ENCODE measurements at places on chromosomes 6 and 20.

- DNase-seq: no peak
These were observed 103.5 kb downstream of the DACT2 start for GRCh38 chr6:168216117-168216516.

- no peak for DNase-seq
These were observed 160.6 kb downstream of the GRM4 start for GRCh38 chr6:33985313-33985751.

DNA sequence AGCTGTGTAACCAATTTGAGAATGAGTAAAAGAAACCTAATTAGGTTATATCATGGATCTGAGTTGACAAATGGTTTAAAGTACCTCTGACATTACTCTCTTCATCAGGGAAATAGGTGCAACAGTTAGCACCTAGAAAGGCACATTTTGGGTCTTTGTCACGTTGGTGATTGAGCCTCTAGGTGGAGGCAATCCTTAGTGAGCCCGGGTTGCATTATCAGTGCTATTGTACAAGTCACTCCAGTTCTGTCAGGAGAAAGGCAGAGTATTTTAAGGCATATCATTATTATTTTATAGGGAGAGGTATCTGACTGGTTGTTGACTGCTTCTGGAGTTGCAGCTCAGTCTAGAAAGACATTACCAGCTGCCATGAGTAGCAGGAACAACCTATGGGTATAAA lies 54.9 kb downstream of the TRIM27 start:
- no peak for DNase-seq

GRCh38 chr6:128657181-128657580 lies 136.8 kb upstream of the PTPRK start:
- DNase-seq: peak; percentile 8

GRCh38 chr20:35472209-35472608 lies 16.8 kb downstream of the CEP250 start:
- no peak for DNase-seq

- DNase-seq: no peak
These were observed 21.3 kb downstream of the PRR18 start for GRCh38 chr6:166286839-166287271.

GRCh38 chr6:129567374-129567773 lies 142.6 kb downstream of the ARHGAP18 start:
- DNase-seq: peak; percentile 28

- DNase-seq: peak; percentile 26
These were observed 7.7 kb upstream of the C20orf203 start for GRCh38 chr20:32681175-32682084.

GRCh38 chr6:110828396-110828795 lies 13.1 kb upstream of the CDK19 start:
- no peak for DNase-seq

DNA sequence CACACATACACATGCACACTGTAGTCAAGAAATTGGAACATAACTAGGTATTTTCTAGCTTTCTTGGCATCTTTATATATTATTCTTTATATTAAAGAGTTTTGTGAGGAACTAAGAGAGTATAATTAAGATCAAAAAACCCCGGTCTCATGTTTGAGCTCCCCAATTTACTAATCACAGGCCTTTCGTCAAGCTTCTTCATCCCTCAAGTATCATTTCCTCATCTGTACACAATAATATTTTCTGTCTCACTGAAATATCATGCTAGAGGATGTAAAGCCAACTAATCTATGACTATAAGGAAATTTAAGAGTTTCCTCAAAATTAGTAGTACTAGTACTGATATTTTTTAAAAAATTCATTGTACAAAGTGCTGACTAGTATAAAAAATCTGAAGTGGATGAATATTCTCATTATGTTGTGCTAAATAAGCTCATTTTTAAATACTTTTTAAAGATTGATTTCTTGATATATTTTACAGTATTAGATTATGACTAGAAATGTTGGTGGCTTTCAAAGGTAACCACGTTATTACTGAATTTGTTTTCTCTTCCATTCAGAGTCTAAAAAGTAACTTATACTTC lies 28.0 kb downstream of the PEX3 start:
- no peak for DNase-seq

- DNase-seq: no peak
These were observed 39.0 kb upstream of the EXOC2 start for GRCh38 chr6:731924-732323.

- DNase-seq: peak; percentile 40
These were observed 155.1 kb downstream of the DTNBP1 start for GRCh38 chr6:15507746-15508145.

DNA sequence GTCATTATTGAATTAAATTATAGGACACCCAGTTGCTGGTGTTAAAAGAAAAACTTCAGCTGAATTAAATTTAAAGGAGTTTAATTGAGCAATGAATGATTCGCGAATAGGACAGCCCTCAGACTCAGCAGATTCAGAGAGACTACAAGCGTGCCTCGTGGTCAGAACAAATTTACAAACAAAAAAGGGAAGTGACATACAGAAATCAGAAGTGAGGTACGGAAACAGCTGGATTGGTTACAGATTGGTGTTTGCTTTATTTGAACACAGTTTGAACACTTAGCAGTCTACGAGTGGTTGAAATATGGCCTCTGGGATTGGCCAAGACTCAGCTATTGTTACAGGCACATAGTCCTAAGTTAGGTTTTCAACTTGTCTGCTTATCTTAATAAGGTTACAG lies 25.8 kb upstream of the TNFRSF21 start:
- DNase-seq: no peak

DNA sequence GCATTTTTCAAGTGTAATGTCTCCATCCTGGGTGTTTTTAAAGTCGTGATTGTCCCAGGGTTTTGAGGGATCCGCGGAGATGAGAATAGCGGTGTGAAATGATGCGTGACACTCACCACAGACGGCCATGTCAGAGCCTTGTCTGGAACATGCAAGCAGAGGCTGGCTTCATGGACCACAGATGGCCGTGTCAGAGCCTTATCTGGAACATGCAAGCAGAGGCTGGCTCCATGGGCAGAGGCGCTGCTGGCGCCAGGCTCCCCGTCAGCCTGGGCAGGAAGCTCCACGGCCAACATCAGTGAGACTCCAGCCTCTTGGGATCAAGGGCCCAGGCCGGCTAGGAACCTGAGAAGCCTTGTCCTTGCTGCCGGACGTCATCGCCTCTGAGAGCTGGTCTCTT lies 7.7 kb upstream of the MRGBP start:
- DNase-seq: no peak

- DNase-seq: no peak
These were observed 177.7 kb downstream of the KLHL32 start for GRCh38 chr6:97102145-97102790.

DNA sequence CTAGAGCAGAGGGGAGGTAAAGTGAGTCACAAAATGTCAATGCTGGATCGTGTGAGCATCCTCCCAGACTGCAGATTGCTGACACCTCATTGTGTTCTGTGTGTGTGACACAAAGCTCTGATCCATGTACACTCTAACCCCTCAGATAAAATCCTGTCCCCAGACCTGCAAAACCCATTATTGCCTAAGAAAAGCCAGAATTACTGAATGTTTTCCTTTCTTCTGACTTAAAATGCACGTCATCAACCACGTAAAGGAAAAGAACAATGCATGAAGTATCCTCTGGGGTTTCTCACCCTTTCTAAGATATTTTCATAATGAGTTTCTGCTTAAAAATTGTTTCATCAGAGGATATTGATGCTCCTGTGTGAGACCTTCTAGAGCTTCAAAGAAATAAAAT lies 218.0 kb upstream of the PREP start:
- peak; percentile 32 for DNase-seq

DNA sequence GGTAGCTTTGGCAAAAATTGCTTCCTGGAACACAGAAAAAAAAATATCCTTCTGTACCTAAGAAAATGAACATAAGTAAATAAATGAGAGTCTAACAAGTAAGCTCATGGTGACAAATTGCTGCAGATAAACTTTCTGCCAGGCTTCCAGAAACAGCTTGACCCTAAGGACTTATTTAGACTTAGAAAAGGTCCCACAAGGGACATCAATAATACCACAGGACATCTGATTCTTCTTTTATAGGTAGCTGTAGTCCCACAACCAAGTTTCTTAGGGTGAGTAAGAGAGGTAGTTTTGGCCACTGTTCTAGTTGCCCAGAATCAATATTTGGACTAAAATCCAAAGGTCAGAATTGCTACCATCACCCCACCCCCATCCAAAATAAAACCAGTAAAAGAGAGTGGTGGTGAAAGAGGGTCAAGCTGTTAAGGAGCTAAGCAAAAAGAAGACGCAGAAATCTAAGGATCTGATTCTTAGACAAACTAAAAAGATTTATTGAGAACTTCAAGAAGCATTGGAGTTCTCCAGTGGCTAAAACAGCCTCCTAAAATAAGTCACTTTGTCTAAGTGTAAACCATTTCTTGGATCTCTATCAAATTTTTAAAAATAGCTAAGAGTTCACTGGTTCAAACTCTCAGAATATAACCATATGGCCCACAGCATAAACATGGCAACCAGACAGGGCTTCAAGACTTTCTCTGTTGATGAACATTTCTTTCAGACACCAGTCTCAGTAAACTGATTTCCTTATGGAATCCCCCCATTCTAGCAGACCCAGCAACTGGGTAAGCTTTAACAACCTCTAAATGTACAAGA lies 180.6 kb downstream of the PTPRK start:
- peak; percentile 27 for DNase-seq

- DNase-seq: peak; percentile 83
These were observed 136.4 kb downstream of the MTFR2 start for GRCh38 chr6:136113736-136114173.

DNA sequence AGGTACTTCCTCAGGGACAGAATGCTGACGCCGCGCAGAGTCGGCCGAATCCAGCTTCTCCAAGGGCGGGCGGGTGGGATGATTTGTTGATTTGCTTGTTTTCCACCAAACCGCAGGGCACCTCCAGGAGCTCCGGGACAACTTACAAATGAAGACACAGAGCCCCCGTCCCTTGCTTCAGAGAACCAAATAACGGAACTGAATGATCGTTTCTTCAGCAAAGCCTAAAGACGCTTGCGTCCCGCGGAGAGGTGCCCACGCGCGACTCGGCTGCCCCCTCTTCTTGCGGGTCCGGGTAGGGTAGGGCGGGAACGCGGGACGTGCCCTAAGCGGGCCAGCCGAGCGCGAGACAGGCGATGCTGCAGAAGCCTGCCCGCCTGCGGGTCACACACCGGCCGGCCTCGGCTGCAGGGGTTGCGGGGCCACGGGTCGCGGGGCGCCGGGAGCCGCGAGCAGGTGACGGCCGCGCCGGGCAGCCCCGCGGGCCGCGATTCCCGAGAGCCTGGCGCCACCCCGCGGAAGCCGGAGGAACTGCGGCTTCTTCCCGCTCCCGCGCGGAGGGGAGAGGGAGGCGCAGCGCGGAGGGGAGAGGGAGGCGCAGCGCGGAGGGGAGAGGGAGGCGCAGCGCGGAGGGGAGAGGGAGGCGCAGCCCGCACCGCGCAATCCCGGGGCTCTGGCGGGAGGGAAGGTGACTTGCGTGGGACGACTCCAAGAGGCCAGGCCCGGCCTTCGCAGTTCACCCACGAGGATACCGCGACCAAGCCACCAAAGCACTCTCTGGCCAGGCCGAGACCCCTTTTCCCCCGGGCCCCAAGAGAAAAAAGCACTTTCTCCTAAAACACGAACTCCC lies 7.7 kb upstream of the FOXF2 start:
- no peak for DNase-seq

DNA sequence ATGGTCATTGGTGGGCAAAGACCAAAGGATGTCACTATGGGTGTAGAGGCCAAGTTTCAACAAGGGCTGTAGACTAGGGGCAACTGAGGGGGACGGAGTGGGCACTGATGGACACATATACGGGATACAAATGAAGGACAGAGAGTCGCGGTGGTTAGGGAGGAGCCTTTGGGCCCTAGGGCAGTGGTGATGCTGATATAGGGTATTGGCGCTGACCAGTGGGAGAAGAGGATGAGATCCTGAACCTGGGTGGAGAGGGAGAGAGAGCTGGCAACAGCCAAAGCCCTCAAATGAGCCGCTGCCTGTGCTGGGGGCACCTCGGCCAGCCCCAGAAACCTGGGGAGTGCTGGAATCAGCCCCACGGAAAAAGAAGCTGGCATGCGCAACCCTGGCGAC lies 1.6 kb downstream of the CDH22 start:
- DNase-seq: no peak

DNA sequence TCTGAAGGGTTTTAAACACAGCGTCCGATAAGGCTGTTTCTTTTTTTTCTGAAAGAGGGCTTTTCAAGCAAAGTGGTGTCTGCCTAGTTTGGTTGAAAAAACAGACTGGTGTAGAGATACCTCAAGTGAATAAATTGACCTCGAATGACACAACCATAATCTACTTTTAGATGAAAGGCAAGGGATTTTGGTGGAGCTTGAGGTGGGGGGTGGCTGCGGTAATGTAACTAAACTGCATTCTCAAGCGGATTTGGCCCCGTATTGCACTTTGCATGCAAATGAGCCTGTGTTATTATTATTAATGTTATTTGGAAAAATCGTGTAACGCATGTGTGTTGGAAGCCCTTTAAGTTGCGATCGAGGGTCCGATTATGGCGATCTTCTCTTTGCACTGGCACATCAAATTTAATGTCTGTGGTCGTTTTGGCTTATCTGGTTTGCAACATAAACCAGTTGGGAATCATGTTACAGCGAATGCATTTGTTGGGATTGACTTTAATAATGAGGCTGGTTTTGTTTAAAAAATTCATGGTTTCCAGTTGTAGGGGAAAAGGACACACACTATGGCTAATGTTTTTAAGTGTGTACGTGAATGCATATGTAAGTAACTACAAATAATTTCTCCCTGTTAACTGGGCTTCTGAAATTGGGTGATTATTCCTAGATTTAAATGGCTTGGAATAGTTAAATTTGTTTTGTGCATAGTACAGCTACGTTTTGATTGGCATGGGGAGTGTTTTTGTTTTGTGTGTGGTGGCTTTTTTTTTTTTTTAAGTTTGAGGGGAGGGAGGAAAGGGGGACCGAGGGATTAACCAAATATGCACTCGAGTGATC lies 1.0 kb downstream of the JARID2 start:
- peak; percentile 29 for DNase-seq

DNA sequence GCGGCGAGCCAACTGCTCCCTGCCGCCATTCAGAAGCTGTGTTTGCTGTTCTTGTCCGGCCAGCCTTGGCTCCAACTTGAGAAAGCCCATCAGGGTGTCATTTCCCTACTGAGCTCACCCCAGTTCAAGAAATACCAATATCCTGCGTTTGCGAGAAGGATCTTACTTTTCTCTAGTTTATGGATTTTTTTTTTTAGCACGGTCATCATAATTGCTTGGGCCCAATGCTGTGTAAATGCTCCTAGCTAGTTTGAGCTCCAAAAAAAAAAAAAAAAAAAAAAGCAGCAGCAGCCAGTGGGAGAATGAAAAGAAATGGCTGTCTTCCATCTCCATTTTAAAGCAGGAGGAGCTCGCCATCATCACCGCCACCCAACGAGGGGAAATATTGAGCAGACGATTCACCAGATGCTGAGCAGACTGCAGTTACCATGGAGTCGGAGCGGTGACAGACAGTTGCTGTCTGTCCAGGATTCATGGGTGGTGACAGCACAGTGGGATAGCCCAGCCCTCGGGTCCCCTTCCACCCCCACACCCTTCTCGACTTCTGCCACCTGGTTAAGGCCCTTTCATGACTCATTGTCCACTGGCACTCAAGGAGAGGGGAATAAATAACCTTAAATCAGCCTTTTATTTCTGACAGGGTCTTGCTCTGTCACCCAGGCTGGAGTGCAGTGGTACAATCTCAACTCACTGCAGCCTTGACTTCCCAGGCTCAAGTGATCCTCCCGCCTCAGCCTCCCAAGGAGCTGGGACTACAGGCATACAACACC lies 132.4 kb upstream of the SNX9 start:
- DNase-seq: no peak

- DNase-seq: no peak
These were observed 62.2 kb upstream of the PLEKHG1 start for GRCh38 chr6:150537491-150537890.
